Stimulated activated CD8-positive, alpha-beta memory T cell treated with anti-CD3 and anti-CD28 coated beads, Interleukin-7, amount 100 ng/mL, for 24 hours (primary cell): ENCODE measurements at places on chromosomes 4 and X.

DNA sequence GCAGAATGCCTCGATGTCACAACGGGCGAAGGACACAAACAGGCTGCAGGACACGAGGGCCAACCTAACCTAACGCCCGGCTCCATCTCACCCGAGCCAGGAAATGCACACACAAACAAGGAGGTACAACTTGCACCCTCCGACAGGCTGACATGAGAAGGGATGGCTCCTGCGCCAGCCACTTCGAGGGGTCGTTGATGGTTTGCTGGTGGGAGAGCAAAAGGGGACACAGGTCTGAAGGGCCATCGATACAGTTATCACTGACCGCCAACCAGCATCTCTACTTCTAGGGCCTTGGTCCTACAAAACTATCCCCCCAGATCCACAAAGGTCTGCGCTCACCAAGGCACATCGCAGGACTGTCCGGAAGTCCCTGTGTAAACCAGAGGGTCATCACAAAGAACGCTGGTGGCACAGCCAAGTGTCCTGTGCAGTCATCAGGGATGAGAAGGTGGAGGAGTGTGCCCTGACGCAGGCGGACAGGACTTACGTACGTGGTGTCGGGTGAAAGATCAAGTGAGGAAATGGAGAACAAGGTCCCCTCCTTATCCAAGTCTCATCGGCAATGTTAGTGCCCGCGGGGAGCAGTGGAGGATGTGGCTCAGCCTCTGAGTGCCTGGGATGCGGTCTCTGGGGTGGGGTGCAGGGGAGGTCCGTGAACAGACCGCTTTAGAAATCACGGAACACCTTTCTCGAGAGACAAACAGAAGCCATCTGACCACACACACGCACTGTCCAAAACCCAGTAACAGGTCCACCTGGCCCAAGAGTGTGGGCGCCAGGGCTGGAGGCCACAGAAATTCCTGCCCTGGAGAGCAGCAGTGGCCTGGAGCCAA, 7.0 kb downstream of the MXD4 start:
- DNase-seq: no peak

DNA sequence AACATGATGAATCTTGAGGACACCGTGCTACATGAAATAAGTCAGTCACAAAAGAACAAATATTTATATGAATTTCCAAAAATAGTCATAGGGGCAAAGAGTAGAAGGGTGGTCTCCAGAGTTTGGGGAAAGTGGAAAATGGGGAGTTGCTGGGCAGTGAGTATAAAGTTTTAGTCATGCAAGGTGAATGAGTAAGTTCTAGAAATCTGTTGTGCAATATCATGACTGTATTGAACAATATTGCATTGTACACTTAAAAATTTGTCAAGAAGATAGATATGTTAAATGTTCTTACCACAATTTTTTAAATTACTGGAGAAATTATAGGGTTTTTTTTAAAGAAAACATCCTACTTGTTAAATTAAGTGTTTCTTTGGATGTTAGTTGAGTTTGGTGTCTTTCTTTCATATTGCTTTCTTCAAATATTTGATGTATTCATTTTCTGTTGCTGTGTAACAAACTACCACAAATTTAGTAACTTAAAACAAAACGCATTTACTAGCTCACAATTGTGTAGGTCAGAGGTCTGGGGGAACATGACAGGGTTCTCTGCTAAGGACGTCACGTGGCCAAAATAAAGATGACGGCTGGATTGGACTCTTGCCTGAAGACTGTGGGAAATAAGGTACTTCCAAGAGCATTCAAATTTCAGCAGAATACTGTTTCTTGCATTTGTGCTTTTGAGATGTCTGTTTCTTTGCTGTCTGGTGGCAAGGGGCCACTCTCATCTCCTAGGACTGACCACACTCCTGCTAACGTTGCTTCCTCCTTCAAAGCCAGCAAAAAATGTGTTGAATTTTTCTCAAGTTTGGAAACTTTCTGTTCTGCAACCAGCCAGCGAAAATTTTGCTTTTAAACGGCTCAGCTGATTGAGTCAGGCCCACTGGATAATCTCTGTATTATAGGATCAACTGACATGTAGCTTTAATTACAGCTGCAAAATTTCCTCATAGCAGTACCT, 76.7 kb downstream of the CPEB2 start:
- DNase-seq: no peak

- no peak for DNase-seq
Observed at GRCh38 chr4:40124690-40125089, 68.0 kb downstream of the N4BP2 start.

GRCh38 chr4:183552274-183553146, 47.7 kb downstream of the ING2 start:
- DNase-seq: no peak

GRCh38 chrX:10769696-10770619, 149.6 kb upstream of the MID1 start:
- no peak for DNase-seq

DNA sequence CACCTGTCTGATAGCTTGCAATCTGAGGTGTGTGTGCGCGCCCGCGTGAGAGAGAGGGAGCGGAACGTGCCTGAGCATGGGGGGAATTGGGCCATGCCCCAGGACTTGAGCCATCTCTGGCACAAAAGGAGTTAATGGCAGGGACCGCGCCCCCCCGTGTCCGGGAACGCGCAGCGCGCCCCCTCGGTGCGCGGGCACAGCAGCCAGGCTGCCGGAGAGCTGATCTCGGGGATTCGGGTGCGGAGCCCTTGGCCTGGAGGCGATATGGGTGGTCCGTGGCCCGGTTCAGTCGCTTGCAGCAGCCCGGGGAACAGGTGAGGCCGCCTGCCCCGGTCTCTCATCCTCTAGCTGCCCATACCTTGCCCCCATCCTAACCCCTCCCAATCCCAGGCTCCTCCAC, at the start of gene NLGN3:
TSS of gene NLGN3 (plus strand) at position 191 of the 400 bp plus-strand sequence. CDS start 2,909 bp downstream, outside the sequence.
- no peak for DNase-seq
